GM23248 (cell line): ENCODE measurements at places on chromosomes 5 and 9.

DNA sequence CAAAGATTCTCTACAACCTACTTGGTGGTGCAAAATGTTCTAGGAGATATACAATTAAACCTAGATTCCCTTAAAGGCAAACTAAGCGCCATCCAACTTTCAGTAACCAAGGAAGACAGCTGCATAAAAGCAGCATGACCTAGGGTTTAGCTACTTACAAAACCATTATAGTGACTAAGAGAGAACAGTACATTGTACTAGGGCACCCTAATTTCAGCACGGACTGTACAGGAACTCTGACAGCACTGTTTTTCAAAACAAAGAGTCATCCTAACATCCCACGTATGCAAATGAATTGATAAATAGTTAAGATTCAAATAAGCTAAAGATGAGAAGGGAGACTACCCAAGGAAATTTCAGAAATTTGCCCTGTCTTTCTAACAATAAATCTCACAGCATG lies 30.0 kb downstream of the STRBP start:
- no peak for DNase-seq

GRCh38 chr5:57468481-57469163 lies 14.0 kb downstream of the ACTBL2 start:
- DNase-seq = peak; percentile 89

- peak; percentile 57 for DNase-seq
Observed at GRCh38 chr5:9543311-9543920, 2.5 kb downstream of the SEMA5A start.

DNA sequence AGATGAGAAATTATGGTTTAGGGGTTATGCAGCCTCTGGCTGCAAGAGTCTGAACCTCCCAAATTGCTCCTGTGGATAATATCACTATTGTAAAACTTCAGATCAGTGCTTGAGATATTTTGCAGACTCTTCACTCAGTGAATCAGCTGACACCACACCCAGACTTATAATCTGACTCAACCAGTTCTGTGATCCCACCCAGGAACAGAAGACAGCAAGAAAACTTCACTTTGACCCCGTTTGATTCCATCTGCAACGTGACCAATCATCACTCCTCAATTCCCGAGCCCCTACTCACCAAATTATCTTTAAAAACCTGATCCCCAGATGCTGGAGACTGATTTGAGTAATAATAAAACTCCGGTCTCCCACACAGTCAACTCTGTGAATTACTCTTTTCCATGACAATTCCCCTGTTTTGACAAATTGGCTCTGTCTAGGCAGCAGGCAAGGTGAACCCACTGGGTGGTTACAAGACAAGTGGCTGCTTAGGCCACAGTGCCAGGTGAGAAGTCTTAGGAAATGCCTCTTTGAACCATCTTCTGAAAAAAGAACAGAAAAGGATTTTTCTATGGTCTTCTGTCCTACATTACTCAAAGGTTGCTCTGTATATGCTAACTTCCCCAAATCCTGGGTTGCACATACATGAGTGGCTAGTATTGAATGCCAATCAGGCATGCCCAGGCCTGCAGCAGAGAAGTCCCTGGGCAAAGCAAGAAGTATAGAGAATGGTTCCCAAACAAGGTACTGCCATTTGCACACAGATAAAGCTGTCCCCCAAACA lies 588.0 kb downstream of the PRELID2 start:
- DNase-seq = peak; percentile 69

DNA sequence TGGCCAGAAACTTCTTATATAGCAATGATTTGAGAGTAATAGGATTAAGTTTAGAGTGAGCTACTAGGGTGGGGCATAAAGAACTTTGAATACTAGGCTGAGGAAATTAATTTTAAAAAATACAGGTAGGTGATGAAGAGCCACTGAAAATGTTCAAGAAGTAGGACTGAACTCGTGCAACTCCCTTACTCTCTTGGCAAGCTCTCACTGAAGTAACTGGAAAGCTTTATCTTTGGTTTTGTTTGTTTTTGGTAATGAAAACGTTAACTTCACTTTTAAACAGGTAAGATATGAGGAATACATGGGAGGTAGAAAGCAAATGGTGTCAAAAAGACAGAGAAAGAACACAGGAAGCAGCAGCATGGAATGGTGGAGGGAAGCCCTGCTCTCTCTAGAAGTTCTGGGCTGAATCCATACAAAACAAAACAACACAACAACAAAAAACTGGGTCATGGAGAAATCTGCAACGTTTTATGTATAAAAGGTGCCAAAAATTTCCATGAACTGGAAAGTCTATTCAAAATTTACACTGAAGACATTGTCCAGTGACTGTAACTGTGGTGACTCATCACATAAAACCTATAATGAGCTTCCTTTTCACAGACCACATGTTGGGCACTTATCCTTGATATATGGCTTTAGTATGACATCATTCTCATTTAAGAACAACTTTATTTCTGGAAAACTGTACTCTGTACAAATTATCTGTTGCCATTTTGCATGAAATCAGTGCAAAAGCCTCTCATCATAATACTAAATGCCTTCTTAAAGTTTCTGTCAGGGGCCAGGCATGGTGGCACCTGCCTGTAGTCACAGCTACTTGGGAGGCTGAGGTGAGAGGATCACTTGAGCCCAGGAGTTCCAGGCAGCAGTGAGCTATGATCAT lies 91.2 kb upstream of the CHD1 start:
- DNase-seq = peak; percentile 95

GRCh38 chr5:140575309-140575708 lies 10.7 kb downstream of the SLC35A4 start:
- DNase-seq = peak; percentile 69

- DNase-seq = peak; percentile 5
Observed at GRCh38 chr5:99191206-99191745, 262.5 kb upstream of the CHD1 start.

- peak; percentile 96 for DNase-seq
Observed at GRCh38 chr5:136020383-136021015, 8.3 kb upstream of the TGFBI start.

DNA sequence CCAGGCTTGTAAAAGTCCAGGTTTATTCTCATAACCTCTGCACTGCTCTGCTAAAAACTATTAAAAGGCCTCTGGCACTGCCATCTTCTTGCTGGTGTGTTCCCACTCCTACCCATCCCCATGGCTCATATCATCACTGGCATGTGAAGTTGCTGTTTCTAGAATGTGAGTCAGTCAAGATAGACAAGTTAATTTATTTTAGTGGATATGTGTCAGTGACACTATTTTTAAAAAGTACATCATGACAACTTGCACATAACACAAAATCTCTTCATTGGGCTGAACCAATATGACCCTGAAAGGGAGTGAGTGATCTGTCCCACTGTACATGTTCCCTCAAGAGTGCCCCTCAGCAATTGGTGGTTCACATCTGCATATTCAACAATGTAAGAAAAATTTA lies 299.7 kb downstream of the NFIB start:
- no peak for DNase-seq

GRCh38 chr5:42035526-42035925 lies 110.4 kb downstream of the FBXO4 start:
- no peak for DNase-seq

DNA sequence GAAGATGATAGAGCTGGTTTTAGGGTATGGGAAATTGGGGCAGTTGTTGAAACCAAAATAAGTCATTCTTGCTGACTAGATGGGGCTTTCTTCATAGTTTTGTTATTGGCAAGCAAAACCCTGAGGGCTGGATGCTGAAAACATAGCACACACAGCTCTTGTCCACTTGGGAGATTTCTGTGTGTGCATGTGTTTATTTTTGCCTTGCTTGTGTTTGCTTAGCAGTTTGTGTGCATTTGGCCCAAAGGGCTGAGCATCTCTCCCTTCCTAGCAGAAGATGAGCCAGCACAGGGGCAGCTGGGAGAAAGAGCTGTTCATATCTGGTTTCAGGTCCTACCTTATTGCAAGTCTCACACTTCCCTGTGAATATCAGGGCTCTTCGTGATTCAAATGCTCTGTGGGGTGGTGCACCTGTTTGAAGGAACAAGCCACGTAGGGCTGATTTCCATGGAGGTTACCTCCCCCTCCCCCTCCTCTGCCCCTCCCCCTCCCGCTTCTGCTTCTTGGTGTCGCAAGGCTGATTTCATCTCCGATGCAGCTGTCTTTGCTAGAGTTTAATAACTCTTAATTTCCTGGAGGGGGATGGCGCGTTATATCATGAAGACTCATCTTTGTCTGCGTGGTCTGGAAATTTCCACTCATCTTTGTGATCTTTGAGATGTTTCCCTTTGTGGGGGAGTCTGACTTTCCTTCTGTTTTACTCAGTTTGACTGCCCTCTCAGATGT lies 296.5 kb downstream of the ARHGAP26 start:
- DNase-seq = peak; percentile 61

GRCh38 chr5:171882118-171882517 lies 96.5 kb downstream of the SMIM23 start:
- DNase-seq = no peak

GRCh38 chr9:120693700-120694008 lies 20.6 kb downstream of the MEGF9 start:
- peak; percentile 31 for DNase-seq

DNA sequence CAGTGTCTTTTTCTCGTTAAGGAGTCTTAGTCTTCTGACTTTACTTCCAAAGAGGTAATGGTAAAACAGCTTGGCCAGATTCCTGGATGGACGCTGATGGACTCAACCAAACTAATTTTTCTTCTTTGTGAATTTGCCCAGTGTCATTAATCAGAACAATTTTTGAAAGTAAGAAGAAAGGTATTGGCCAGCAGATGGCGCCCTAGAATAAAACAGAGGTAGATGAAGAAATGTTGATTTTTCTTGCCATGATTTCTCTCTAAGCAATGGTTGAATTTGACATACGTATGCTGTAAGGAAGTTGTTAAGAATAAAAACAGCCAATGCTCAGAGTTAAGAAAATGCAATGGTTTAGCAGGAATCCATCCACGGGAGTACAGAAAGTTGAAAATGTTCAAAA lies 500.0 kb downstream of the DIRAS2 start:
- DNase-seq = peak; percentile 59

GRCh38 chr5:136992796-136993489 lies 506.2 kb downstream of the SPOCK1 start:
- no peak for DNase-seq

DNA sequence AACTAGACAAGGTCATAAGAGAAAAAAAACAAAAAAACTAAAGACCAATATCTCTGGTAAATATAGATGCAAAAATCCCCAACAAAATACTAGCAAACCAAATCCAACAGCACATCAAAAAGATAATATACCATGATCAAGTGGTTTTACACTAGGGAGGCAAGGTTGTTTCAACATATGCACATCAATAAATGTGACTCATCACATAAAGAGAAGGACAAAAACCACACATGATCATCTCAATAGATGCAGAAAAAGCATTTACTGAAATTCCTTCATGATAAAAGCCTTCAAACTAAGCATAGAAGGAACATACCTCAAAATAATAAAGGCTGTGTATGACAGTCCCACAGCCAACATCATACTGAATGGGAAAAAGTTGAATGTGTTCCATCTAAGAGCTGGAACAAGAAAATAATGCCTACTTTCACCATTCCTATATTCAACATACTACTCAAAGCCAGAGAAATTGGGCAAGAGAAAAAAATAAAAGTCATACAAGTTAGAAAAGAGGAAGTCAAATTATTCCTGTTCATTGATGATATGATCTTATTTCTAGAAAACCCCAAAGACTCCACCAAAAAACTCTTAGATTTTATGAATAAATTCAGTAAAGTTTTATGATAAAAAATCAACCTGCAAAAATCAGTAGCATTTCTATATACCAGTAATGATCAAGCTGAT lies 72.2 kb upstream of the FAM169A start:
- peak; percentile 32 for DNase-seq

- no peak for DNase-seq
Observed at GRCh38 chr5:140255460-140256157, 47.3 kb downstream of the PFDN1 start.

DNA sequence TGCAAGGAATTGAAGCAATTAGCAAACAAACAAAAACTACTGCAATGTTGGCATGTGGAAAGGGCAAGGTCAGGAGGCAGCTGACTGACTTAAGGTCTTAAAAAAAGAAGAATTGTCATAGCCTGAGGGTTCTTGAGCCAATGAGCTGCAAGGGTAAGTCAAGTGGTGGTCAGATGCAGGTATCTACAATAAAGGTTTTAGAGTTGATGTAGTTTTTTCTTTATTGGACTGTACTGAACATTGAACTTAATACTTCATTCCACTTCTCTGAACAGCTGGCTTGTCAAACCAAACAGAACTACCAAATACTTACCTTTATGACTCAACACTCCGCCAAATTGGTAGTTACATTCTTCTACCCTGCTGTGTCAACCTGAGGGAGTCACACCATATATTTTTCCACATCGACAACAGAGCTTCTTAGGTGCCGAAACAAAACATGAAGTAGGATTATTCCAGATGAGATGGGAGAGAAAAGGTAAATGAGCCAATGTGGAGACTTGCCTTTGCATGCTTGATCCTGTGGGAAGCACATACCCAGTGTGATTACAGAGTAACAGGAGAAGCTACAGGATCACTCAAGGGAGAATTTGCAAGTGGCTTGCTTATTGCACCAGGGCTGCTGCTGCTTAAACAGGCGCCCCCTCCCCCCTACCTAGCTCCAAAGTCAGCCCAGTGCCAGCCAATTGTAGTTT lies 35.3 kb downstream of the EQTN start:
- DNase-seq = peak; percentile 28

- DNase-seq = no peak
Observed at GRCh38 chr5:58043032-58043945, 416.6 kb downstream of the PLK2 start.

GRCh38 chr5:96868603-96869371 lies 7.5 kb upstream of the ERAP2 start:
- DNase-seq = peak; percentile 84

DNA sequence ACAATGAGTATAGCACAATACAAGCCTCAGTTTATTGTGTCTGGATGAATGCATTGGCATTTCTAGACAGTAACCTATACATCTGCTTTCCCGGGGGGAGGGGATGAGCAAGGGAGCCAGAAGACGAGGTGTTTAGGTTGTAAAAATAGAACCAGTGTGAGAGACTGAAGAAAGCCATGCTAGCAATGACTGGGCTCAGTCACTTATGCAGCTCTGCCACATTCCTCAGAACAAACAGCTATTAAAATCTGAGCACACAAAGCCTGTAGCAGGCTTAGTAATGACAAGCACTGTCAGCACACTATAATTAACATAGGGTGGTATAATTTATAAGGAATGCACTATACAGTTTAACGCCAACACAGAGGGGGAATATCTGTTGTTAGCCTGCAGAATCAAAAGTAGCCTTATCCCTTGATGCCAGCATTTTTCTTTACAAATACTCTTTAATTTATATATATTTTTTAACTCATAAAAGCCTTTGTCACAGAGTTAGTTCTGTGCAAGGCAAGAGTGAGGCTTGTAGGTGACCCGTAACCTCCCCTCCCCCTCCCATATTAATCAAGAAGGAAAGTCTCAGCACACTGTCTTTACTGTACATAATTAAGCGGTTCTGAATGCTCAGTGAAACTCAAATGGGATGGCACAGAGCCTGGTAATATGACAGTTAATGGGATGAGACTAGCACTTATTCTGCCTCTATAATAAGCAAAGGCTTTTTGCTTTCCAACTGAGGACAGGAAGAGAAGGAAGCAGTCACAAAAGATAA lies 295.4 kb downstream of the CSNK1G3 start:
- peak; percentile 54 for DNase-seq

- peak; percentile 86 for DNase-seq
Observed at GRCh38 chr5:137218471-137218870, 280.7 kb downstream of the SPOCK1 start.
